Epithelial cell of prostate (primary cell): ENCODE measurements at places on chromosomes 6 and 20.
A peak's percentile ranks its signal among the peaks of the same experiment; 100 is the strongest.

GRCh38 chr6:14128012-14128411 is 10.4 kb downstream of the CD83 start:
- DNase-seq, result no peak

- no peak for DNase-seq
Observed at GRCh38 chr20:41352666-41353065, 12.0 kb downstream of the LPIN3 start.

- DNase-seq, result no peak
Observed at GRCh38 chr6:8888468-8888867, 453.1 kb upstream of the SLC35B3 start.

DNA sequence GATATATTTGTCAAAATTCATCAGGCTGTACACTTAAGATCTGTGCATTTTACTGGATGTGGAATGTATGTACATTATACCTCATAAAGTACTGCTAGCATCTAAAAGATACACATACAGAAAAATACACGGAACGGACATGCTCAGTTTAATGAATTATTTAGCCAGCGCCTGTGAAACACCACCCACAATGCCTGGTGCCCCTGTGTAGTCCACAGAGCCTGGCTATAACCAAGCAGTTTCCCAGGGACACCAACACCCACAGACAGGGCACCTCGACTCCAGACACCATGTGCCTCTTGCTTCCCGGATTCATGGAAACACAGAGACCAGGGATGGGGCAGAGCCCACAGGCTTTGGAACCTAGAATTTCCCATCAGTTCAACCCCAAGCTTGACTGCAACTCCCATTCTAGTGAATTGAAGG is 17.4 kb upstream of the ARMC12 start:
- DNase-seq, result no peak

DNA sequence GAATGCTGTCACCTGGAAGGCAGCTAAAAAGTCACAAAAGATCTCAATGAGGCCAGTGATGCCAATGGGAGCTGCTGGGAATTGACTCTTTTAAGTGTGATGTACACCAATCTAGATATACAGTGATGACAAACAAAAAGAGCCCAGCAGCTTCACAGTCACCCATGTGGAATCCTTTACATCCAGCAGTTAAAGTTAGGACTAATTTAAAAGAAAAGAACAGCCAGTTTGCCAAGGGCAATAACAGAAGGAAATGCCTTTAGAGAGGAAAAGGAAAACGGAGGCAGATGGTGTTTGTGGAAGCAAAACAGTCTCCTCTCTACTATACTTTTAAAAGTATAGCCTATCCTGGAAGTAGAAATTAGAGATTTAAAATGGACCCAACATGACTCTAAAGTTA is 873.5 kb downstream of the EPHA7 start:
- DNase-seq, result no peak

DNA sequence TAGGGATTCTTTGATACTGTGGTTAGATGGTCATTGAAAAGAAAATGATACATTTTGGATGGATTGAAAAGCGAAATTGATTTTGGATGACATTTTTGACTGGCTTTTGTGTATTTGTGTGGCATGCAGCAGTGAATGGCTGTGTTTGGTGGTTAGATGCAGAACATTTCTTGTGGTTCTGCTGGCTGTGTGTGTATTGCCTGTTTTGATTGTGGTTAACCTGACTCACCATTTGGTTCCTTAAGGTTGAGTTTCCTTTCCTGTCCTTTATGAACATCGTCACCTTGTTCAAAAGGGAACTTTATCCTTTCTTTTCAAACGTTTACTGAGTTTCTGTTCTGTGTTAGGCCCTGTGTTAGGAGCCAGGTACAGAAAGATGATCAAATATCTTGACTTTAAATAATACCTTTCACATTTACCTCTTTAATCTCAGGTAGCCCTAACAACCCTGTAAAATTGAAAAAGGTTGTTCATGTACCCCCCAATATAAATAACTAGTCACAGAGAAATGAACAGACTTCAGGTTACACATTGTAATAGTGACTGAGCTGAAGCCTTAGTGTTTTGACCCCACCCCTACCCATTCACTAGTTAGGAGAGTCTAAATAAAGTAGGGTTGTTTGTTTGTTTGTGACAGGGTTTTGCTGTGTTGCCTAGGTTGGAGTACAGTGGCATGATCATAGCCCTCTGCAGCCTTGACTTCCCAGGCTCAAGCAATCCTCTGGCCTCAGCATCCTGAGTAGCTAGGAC is 23.8 kb downstream of the ANKS1A start:
- peak; percentile 48 for DNase-seq

DNA sequence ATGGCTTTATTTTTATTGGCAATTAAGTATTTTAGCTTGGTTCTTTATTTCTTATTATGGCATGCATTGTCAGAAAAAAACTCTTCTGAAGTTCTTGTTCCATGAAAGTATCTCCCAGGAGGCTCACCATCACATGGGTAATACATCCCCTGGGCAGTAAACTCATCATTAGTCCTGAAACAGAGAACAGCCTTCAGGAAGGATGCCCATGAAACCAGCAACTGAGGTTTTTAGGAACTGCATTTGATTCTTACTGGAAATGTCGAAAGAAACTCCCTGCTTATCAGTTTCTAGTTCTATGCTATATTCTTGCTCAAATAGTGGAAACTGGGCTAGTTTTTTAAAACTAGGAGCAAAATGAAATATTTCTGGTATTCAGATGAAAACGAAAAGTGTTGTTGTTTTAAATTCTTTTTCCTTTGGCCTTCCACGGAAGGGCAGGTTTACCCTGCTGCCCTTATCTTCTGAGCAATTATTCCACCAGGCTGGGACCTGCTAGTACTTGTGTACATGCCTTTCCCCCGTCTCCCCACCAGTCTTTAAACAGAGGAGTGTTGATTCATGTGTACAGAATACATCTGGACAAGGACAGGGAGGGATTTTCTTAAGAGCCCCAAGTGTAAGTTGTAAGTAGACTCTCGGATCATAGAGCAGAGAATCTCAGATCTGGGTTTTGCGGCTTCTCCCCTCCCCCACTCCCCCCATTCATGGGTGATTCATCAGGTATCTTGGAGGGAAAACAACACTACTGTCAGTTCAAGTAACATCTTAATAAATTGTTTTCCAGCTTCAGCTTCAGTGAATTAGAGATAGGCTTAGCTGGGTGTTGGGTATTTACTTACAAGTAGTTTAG is 81.5 kb downstream of the RTN4IP1 start:
- peak; percentile 84 for DNase-seq

GRCh38 chr20:40915756-40916155 is 112.9 kb upstream of the TOP1 start:
- no peak for DNase-seq

GRCh38 chr6:114997813-114998292 is 655.0 kb upstream of the HS3ST5 start:
- no peak for DNase-seq

DNA sequence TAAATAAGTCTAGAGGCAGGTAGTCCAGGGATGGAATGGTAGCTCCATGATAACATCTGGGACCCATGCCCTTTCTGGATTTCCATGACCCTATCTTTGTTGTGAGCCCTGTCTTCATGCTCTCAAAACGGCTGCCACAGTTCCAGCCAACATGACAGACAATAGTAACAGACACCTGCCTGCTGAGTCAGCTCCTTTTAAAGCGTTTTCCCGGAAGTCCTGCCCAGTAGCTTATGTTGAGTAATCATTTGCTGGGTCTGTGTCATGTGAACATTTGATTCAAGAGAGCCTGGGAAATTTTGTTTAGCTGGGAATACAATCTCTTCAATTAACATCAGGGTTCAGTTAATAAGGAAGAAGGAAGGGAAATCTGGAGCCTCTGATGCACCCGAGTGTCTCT is 262.2 kb upstream of the SULF2 start:
- DNase-seq, result no peak

DNA sequence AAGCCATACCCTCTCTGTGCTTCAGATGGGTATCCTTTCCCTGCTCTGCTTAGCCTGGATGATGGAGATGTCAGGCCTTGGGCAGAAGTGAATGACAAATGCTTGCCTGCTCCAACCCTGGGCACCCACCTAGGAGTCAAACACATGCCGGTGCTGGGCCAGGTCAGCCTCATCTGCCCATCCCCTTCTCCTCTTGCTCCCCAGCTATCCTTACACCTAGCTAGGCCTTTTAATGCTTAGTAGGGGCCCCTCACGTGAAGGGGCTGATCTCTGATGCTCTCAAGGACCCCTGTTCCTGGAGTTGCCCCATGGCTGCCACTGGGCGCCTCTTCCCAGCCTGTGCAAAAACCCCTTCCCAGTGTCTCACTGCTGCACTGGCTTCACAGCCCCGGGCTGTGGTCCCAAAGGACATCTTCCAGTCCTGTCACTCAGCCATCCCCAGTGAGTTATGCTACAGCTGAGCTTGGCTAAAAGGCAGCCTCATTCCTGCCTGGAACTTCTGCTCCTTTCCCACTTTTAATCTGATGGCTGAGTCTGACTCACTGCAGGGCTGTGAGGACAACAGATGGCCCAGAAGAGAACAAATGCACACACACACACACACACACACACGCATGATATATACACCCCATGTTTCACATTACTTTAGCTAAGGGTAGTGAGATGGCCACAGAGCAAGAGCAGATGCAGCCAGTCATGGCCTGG is 12.8 kb upstream of the SDCBP2 start:
- DNase-seq, result no peak

- no peak for DNase-seq
Observed at GRCh38 chr6:56720882-56721281, 78.2 kb upstream of the DST start.

DNA sequence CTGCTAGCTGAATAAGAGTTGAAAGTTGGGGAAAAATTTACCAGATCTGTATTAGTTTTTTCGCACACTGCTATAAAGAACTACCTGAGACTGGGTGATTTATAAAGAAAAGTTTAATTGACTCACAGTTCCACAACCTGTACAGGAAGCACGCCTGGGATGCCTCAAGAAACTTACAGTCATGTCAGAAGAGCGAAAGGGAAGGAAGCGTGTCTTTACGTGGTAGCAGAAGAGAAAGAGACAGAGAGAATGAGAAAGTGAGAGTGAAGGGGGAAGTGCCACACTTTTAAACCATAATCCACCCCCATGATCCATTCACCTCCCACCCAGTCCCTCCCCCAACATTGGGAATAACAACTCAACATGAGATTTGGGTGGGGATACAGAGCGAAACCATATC is 79.6 kb downstream of the KHDC1L start:
- no peak for DNase-seq

- DNase-seq, result no peak
Observed at GRCh38 chr6:73671911-73672685, 18.3 kb upstream of the SLC17A5 start.

GRCh38 chr6:121395736-121396135 is 39.7 kb upstream of the GJA1 start:
- DNase-seq, result no peak

DNA sequence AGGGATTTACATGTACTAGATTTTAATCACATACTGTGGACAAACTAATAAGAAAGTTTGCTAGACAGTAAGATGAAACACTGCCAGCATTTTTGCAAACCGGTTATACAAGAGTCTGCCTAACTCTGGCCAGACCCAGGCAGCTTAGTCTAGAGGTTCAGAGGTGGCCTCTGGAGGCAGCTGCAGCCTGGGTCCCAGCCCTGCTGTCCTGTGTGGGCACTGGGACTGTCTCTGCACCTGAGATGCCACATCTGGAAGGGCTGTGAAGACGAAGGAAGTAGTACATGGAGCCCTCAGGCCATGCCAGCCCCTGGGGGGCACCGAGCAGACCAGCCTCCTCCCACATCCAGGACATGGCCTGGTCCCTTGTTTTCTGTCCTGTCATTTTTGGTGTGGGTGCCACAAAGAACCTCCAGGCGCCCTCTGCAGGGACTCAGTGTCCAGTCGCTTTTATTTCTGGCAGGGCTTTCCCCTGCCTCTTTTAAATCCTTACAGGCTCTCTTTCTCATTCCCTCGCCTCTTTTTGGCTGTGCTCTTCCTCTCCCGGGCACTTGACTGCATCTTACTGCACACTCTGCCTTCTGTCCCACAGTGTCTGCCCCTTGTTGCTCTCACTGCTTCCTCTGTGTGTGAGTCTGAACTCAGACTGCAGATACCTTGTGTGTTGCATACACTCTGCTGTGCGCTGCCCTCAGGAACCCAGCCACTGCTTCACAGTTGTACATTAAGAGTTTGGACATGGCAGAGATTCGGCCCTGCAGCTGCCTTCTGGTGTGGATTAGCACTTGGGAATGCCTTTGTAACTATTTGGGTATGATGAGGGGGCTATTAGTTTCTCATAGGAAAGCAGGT is 216.7 kb downstream of the ZDHHC14 start:
- no peak for DNase-seq

GRCh38 chr6:4316867-4317400 is 181.6 kb upstream of the ECI2 start:
- DNase-seq, result peak; percentile 83

DNA sequence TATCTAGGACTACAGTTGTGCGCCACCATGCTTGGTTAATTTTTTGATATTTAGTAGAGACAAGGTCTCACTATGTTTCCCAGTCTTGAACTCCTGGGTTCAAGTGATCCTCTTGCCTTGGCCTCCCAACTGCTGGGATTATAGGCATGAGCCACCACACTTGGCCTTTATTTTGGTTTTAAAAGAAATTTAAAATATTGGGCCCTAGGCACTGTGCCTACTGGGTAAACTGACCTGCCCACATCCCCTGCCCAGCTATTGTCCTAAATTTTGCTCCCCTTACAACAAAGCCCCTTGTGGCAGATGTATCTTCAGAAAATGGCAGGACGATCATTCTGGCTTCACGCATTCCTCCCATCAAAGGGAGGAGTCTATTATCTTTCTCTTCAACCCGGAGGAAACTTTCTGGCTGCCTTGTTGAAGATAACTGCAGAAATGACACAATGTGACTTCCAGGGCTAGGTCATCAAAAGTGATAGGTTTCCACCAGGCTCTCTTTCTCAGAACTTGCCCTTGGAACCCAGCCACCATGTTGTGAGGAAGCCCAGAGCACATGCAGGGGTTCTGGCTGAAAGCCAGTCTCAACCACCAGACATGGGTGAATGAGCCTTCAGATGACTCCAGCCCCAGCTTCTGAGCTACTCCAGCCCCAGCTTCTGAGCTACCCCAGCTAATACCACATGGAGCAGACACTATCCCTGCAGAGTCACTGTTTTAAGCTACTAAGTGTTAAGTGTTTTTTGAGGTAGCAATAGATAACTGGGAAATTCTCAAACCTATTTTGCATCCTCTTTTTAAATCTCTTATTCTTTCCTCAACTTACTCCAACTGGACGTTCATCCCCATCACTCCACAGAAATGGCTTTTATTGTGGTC is 4.6 kb upstream of the GUCA1B start:
- DNase-seq, result no peak

DNA sequence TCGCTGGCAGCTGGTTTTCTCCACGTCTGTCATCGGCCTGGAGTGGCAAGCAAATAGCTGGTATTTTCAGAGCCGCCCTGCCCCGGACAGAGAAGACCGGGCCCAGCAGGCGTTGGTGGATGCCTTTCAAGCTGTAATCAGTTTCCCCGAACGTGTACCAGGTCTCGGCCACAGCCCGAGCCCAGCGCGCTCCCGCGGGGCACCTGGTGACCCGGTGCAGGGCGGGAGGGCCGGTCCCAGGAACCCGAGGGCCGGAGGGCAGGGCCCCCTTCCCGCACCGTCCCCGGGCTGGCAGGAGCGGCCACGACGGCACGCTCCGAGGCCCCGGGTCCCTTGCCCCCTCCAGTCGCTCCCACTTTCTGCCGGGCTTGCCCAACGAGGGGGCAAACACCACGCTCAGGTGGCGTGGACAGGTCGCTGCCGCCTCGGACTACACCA is 348 bp upstream of the PYGB start:
- DNase-seq, result no peak
